Stimulated activated CD8-positive, alpha-beta memory T cell treated with anti-CD3 and anti-CD28 coated beads, Interleukin-4, amount 100 ng/mL, for 1 hour (primary cell): ENCODE measurements at places on chromosomes 5 and 9.

GRCh38 chr9:72554221-72554641 lies 32.8 kb downstream of the TMC1 start:
- DNase-seq, result no peak

DNA sequence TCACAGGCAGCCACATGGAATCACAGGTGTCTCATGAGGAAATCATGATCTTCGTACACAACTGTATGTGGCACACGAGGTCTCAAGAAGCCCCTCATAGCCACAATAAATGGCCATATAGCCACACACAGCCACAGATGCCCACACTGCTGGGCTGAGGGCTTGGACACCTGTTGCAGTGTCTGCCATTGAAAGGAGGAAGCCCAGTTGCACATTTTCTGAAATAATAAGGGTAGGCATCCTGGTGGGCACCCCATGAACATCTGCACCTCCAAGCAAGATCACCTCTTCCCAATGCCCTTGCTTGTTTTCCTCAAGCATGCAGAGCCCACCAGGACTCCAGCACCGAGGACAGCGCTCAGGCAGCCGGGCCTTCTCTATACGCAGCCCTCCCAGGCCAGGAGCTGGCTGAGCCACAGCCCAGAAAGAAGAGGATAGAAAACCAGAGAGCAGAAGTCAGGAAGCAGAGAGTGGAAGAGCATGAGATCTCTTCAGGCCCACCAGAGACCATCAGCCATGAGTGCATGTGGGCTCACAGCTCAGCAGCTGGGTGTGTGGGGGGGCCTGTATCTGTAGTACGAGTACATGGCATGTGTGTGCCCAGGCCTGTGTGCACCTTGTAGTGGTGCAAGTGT lies 1.0 kb upstream of the ACSL6 start:
- no peak for DNase-seq

DNA sequence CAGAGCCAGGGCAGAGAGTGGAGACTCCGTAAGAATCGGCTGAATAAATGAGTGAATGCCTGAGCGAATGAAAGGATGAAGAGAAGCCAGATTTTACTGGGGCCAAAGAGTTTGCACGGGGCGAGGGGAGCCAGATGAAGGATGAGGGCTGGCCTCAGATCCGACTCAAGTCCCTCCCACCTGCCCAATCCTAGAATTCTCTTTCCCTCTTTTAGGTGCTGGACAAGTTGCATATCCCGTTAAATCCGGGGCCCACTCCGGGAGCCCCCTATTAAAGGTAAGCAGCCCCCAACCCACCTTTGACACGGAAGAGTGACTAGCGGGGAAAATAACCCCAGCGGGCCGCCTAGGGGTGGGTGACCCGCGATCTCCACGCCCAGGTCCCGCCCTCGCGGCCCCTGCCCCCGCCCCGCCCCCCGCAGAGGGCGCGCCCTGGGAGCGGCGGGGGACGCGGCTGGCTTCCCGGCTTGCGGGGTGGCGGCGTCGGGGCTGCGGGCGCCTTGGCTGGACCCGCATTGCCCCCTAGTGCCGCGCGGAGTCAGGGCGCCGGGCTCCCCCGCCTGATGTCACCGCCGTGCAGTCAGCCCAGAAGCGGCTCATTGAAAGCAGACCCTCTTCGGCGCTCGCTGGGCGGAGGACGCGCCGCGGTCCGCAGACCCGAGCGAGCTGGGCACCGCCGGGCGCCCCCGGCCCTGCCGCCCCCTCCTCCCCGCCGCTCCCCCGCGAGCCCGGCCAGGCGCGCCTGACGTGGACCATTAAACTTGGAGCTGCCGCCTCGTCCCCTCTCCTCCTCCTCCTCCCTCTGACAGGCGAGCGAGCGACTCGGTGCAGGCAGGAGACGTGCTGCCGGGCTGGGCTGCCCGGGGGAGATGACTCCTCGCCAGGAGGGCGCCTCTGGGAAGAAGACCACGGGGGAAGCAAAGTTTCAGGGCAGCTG lies at the start of gene ADRA1B:
ADRA1B (plus strand) TSS at position 579 of the 937 bp plus-strand sequence. CDS start 424 bp downstream, outside the sequence.
- DNase-seq, result no peak

- DNase-seq, result no peak
Measured at GRCh38 chr9:86413971-86414880, 60.0 kb upstream of the TUT7 start.

- DNase-seq, result no peak
Measured at GRCh38 chr9:113618836-113619490, 155.4 kb downstream of the RGS3 start.

- no peak for DNase-seq
Measured at GRCh38 chr9:108057421-108058134, 568.0 kb upstream of the KLF4 start.

DNA sequence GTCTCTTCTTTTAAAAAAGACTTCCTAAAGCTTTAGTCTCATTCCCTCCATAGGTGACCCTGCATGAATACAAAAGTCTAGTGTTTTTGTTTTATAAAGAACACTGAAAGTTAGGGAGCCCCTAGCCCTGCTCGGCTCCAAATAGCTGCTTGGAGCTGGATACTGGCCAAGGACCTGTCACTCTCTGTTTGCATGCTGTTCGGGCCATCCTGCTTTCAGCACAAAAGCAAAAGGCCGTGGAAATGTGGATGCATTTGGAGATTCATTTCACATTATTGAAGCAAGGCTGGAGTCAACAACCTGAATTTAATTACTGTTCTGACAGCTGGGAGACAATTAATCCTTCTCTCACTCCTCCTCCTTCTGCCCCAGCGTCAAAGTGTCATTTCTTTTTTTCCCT lies 151.7 kb upstream of the NMUR2 start:
- DNase-seq, result no peak

DNA sequence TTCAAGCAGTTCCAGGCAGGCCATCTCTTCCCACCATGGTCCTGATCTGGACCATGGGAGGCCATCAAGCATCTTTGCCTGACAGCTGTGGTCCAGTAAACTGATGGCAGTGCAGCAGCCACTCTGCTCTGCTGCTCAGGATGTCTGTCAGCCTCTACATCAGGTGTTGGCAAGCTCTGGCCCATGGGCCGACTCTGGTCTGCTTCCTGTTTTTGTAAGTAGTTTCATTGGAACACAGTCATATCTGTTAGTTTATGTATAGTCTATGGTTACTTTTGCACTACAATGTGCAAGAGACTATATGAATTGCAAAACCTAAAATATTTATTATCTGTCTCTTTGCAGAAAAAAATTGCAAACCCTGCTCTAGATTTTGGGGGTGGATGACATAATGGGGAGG lies 225.0 kb downstream of the KCTD16 start:
- no peak for DNase-seq
